ENCODE measurements at places on chromosomes 6 and 20.

DNA sequence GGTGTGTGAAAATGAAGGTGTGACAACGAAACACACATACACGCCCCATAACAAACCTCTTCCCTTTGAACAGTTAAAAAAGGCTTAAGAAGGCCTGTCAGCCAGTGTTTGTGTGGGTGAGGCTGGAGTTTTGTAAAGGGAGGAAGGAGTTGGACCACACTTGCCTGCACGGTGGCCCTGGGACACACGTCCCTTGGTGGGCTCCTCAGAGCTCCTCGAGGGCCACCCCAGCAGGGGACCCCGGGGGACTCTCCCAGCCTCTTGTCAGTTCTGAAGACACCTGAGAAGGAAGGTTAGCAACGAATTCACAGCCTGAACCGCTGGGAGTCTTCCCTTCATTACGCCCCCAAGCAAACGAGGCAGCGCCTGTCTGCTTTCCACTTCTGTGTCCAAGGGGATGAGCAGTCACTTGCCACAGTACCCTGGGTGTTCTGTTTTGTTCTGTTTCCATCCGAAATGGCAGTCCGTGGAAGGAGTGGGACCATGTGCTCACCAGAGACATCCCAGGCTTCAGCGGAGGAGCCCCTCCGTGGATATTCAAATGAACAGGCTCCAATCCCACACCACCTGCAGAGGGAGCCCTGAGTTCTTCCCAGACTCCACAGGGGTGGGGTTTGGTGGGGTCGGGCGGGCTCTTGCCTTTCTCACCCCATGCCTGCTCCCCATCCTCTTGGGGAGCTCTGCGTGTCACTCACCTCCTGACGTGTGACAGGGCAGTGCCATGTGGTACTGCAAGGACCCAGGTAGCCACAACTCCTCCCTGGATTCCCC is 68.6 kb downstream of the NRN1 start:
- DNase-seq, result no peak

GRCh38 chr6:89145091-89145955 is 532 bp upstream of the PM20D2 start:
- peak; percentile 13 for DNase-seq

- DNase-seq, result no peak
Observed at GRCh38 chr6:52115891-52116604, 28.6 kb upstream of the PKHD1 start.

GRCh38 chr6:47276377-47276776 is 33.3 kb downstream of the TNFRSF21 start:
- DNase-seq, result no peak

DNA sequence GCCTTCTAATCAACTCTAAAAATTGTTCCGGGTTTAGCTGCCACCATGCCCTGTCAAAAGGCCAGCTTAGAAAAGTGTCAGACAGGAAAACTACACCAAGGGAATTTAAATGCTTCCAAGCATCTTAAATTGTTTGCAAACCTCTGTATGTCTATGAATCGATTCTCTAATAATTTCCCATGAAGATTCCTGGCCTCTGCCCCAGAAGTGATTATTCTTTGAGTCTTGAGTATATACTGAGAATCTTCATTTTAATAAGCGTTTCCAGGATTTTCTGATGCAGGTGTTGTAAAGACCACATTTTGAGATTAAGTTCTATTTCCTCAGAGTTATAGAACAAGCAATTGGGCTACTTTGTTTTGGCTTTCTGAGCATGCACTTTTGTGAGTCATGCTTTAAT is 471.8 kb upstream of the JAG1 start:
- DNase-seq, result no peak

- DNase-seq, result no peak
Observed at GRCh38 chr6:149680503-149680902, 32.0 kb upstream of the KATNA1 start.

DNA sequence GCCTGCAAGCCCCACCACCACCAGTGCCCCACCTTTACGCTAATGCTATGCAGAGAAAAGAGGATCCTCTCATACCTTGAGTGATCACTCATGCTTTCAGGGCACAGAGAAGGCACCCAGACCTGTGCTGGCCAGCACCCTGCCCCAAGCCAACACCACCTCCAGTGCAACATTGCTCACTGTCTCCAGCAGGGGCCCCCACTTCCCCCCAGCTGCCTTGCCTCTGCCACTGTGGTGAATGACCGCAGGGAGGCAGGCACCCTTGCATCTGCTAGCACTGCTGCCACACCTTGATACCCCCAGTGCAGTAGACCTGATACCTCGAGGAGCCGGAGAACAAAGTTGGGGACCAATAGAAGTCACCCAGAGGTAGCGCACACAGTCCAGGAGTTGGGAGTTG is 139.2 kb upstream of the PLN start:
- no peak for DNase-seq

GRCh38 chr20:56503916-56504315 is 20.6 kb upstream of the FAM209A start:
- no peak for DNase-seq

- no peak for DNase-seq
Observed at GRCh38 chr6:6654599-6655575, 66.4 kb downstream of the LY86 start.

- DNase-seq, result peak; percentile 81
Observed at GRCh38 chr20:41339957-41340326, 679 bp upstream of the LPIN3 start.

- no peak for DNase-seq
Observed at GRCh38 chr6:7338031-7338430, 25.0 kb upstream of the SSR1 start.

- DNase-seq, result no peak
Observed at GRCh38 chr6:140833408-140833807, 1299.3 kb upstream of the GJE1 start.

Measured in stimulated activated CD4-positive, alpha-beta T cell treated with anti-CD3 and anti-CD28 coated beads, TNF-alpha, amount 100 ng/mL, for 24 hours (primary cell).